Mammary epithelial cell (primary cell): ENCODE measurements at places on chromosomes 1 and 21. TPM values are rescaled to one million over a fixed set of nuclear protein-coding genes. Genes with fewer than 3 reads are reported as not detected.

Gene CFAP74
- total RNA-seq: not detected

Gene DENND2C
- 18.0 and 18.9 TPM in 2 replicates for total RNA-seq

Gene ARV1
- total RNA-seq: 19.5 and 22.4 TPM in 2 replicates

Gene SMIM1
- 2.1 TPM in 1 of 2 replicates, not detected in the other for total RNA-seq

Gene HEYL
- not detected for total RNA-seq

Gene GBP6
- 1.0 and 3.7 TPM in 2 replicates for total RNA-seq

Gene LRRC38
- not detected for total RNA-seq

Gene SELP
- not detected for total RNA-seq

Gene BPNT1
- 32.2 TPM for total RNA-seq

Gene AQP10
- total RNA-seq: not detected

Gene C8A
- total RNA-seq: not detected in 2 replicates

Gene FCRLB
- total RNA-seq: 1.1 TPM in 2 replicates

Gene S100A14
- total RNA-seq: 396 TPM

Gene ZNF593OS
- total RNA-seq: not detected in 2 replicates

Gene NOS1AP
- 1.2 TPM for total RNA-seq

Gene SPATA21
- total RNA-seq: not detected in 2 replicates

Gene RGSL1
- total RNA-seq: not detected in 2 replicates

Gene PKP1
- total RNA-seq: 102 TPM

Gene SH2D5
- total RNA-seq: 13.2 TPM

Gene AKR7A3
- total RNA-seq: 0.32 and 0.59 TPM in 2 replicates

Gene PPFIA4
- 2.4 and 8.2 TPM in 2 replicates for total RNA-seq

Gene IFI16
- 57.0 TPM for total RNA-seq

Gene FAM110D
- not detected in 2 replicates for total RNA-seq

Gene FTCD
- not detected in 2 replicates for total RNA-seq

Gene OR10J1
- not detected for total RNA-seq

Gene FOXD2
- 0.45 and 1.1 TPM in 2 replicates for total RNA-seq

Gene PADI4
- not detected for total RNA-seq

Gene PTCH2
- total RNA-seq: 0.24 and 0.33 TPM in 2 replicates

Gene AGBL4
- not detected for total RNA-seq

Gene LCE2A
- total RNA-seq: not detected

Gene KCNE2
- total RNA-seq: not detected in 2 replicates

Gene ESPN
- total RNA-seq: 0.45 and 2.4 TPM in 2 replicates

Gene SLC39A1
- total RNA-seq: 98.0 TPM

Gene SYT2
- not detected for total RNA-seq

Gene KMO
- 15.3 TPM for total RNA-seq

Gene MSH4
- 0.75 and 1.0 TPM in 2 replicates for total RNA-seq

Gene S100A8
- 4.0 TPM for total RNA-seq

Gene CRYAA
- total RNA-seq: not detected in 2 replicates

Gene CR1L
- not detected in 2 replicates for total RNA-seq

Gene MROH9
- total RNA-seq: not detected

Gene MAP3K21
- 8.5 and 9.0 TPM in 2 replicates for total RNA-seq
